ELF-1 (cell line): ENCODE measurements at places on chromosomes 7 and 10.

- DNase-seq = no peak
Observed at GRCh38 chr7:40709062-40709964, 574.5 kb downstream of the SUGCT start.

DNA sequence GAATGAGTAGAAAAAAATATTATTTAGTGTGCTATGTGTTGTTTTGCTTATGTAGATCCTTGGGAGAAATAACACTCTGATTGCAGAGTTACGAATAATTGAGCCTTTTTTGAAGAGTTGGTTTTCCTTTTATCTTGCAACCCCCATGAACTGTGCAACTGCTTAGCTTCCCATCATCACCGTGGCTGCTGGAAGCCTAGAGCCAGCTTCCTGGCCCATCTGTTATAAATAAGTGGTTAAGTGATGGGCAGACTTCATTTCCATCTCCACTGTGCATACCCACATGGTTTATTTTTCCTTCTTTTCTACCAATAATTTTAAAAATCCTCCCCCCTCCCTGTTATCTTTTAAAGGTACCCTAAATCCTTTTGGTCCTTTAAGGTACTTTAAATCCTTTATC is 554.9 kb upstream of the GALNT17 start:
- no peak for DNase-seq

GRCh38 chr7:151896486-151896885 is 19.6 kb upstream of the PRKAG2 start:
- DNase-seq = no peak

DNA sequence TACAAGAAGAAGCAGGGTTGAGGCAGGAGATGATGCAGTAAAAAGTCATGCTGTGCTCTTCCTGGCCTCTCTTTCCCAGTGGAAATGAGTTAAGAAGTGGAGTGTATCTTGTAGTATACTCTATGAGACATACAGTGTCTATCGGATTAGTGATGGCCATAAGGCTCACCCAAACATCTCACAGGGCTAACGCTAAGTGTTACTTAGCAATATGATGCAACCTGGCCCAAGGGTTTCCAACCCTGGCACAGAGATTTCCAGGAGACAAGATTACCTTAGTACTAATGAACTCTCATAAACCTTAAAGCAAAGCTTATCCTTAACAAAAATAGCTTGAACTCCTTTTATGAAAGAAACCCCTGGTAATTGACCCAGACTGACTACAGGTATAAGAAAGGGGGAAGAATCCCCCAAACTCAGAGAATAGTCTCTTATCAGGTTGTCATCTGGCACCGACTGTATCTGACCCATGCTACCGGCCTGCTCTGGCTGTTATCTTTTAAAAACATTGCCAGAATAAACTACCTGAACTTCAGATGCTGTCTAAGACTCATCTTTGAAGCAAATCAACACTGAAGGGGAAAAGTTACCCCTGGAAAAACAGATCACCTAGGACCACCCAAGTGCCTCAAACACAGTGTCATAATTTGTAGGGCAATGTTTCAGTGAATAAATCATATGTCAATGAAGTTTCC is 1002.0 kb downstream of the REEP3 start:
- no peak for DNase-seq

DNA sequence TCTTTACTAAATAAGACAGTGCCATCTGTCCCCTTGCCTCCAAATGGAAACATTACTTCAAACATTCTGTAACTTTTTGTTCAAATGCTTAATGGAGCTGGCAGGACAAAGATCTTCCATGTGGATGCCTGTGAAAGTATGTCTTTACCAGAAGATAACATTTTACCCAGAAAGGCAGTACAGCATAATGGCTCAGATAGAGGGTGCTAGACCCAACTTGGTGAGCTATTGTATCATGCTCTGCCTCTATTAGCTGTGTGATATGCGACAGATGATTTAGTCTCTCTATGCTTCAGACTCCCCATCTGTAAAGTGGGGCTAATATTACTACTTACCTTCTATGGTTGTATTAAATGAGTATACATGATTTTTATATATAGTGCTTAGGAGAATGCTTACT is 8.8 kb upstream of the SMKR1 start:
- no peak for DNase-seq

DNA sequence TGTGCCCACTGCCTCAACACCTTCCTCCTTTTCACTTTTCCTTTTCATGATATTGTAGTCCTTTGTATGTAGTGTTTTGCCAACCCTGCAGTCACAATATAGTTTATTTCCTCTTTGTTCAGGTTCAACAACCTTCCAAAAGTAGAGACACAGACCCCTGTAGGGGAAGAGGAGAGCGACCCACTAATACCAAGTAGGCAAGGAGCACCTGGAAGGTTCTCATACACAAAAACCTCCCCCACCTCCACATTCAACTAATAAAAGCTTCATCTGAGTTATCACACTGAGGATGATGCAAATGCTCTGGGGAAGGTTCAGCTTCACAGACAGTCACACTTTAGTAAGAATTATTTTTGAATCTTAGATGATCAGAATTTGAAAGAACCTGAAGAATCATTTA is 41.6 kb downstream of the PIK3AP1 start:
- DNase-seq = no peak
